GM23338 (cell line): ENCODE measurements at places on chromosomes 4 and X.
A peak's percentile ranks its signal among the peaks of the same experiment; 100 is the strongest.

DNA sequence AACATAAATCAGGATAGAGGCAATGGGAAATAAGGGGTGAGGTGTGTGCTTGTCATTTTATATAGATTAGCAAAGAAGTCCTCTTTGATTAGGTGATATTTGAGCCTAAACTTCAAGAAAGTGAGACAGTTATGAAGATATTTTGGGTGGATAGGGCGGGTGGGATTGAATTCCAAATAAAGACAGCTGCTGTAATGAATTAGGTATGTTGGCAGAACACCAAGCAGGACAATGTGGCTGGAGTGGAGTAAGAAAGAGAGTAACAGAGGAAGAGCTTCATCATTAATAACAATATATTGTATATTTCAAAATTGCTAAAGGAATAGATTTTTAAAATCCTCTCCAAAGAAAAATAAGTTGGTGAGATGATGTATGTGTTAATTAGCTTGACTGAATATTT lies 91.0 kb upstream of the CENPE start:
- DNase-seq: no peak

DNA sequence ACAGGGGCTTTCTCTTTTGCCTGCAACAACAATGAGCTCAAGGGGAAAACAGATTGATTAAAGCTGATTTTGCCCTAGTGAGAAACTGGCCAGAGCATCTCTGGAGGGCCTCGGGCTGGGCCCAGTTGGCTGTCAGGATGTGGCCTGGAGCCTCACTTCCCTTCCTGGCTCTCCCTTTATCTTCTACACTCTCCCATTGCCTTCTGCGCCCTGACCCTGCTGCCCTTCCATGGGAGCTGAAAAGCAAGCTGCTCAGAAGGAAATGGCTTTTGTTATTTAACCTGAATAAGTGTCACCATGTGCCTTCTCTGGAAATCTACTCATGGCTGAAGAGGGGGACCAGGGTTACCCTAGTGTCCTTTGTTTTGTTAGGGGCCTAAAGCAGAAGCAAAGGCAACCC lies 43.8 kb downstream of the NHSL2 start:
- no peak for DNase-seq

DNA sequence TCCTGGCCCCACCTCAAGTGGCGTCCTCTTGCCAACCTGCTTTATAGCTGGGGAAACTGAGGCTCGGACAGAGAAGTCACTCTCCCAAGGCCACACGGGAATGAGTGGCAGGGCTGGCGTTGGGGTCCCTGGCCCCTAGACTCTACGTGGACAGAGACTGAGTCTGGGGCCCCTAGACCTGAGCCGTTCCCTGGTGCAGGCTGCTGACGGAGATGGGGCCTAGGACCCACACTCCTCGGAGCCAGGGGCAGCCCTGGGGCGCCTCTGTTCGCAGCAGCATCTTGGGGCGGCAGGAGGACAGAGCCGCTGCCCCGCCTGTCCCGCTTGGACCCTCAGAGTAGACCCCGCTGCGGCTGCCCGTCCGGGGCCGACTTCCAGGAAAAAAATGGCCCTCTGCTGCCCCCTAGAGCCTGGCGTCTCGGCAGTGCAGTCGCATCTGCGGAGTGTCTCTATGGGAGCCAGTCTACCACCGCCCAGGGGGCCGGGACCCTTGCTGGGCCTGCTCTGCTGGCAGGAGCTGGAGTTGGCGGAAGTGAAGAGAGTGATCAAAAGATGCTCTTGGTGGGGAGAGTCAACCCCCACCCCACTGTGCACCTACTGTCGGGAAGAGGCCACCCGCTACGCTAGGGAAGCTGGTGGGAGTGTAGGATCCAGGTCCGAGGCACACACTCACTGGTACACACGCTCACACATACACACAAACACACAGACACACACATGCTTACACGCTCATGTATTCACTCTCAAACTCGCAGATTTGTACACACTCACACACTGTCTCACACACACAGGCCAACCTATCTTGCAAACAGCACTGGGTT lies 220.1 kb downstream of the AFAP1 start:
- DNase-seq: peak; percentile 90

GRCh38 chrX:31421441-31421840 lies 349.6 kb upstream of the FTHL17 start:
- no peak for DNase-seq

- no peak for DNase-seq
Measured at GRCh38 chr4:114087596-114088230, 108.3 kb upstream of the ARSJ start.
